Activated CD4-positive, alpha-beta T cell treated with anti-CD3 and anti-CD28 coated beads, Interleukin-10, Interleukin-2, amounts not matched to agents 100 ng/mL and 50 ng/mL, durations not matched to agents 16 hours and 8 hours (primary cell): ENCODE measurements at places on chromosomes 11 and 22.

DNA sequence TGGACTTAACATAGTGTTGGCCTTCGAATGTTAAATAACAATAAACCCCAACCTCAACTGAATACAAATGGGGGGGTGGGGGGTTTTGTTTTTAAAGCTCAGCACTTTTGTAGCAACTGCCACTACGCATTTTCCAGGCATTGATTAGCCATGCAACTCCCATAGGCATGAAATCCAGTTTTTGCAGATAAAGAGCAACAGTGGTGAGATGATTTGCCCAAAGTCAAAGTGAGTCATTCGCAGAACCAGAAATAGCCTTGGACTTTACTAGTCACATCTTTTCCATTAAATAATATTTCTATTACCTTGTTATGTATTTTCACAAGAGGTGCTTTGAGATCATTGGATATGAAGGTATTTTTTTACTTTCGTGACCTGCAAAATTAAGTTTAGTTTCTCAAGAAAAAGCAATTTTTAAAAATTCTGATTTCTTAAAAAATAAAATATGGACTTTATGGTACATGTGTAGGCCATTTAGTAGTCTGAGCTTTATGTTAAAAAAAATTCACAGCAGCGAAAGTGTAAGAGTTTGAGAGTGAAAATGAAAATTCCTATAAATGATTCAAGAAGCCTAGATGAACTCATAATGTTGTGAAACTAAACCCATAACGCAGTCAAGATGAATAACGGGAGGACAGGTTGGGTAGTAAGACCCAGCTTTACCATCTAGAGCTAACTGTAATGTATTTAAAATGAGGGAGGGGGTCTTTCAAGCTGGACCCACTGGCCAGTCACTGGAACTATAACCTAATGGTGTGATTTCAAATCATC lies 1.9 kb upstream of the PHF21A start:
- peak; percentile 32 for DNase-seq

- no peak for DNase-seq
Measured at GRCh38 chr22:38685761-38686160, 4.0 kb downstream of the TOMM22 start.

DNA sequence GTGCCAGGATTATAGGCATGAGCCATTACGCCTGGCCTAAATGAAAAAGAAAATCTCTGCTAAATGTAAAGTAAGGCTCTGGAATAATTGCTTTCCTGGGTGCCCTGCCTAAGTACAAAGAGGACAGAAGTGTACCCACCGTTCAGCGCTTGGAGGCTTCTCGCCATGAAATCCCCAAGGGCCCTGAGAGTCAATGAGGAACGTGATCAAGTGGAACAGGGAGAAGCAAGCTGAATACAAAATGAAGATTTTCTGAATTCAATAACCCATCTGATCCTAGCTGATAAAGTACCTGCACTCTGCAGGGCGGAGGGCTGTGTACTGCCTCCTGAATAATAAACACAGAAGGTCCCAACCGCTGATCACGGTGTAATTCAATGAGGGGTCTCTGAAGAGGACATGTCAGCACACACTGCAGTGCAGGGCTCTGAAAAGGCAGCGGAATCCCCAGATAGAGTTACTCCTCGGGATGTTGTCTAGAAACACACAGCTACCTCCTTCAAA lies 97.7 kb downstream of the ABTB2 start:
- DNase-seq, result no peak

DNA sequence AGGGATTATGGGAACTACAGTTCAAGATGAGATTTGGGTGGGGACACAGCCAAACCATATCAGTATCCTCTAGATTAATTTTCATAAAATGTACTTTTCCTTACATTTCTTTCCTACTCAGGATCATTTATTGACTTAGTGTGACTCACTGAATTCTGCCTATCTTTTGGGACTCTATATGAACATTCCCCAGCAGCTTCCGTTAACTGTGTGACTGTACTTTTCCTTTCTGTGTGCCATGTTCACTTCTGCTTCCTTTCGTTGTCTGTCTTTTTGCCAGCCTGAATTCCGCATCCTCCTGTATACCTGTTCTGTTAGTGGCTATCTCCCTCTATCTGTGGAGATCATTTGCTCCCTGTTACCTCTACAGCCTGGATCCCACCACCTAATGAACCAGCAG lies 48.8 kb downstream of the SPECC1L start:
- DNase-seq, result no peak

DNA sequence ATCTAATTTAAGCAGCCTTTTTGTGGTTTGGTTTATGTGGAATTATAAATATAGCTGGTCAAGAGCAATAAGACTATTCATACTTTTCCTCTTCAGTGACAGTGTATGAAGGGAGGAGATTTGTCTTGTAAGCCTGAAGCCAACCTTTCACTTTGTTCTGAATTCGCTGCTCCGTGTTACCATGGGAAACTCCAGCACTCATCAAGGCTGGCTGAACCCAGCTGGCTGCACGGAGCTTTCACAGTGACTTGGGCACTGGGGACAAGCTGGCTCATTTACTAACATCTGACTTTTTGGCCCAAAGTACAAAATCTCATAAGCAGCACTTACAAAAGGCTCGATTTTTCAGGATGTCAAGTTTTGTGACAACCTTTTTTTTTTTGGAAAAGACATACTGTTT lies 120.4 kb upstream of the GRIA4 start:
- DNase-seq, result no peak

GRCh38 chr11:64753380-64754123 lies 6.2 kb downstream of the PYGM start:
- DNase-seq, result no peak

DNA sequence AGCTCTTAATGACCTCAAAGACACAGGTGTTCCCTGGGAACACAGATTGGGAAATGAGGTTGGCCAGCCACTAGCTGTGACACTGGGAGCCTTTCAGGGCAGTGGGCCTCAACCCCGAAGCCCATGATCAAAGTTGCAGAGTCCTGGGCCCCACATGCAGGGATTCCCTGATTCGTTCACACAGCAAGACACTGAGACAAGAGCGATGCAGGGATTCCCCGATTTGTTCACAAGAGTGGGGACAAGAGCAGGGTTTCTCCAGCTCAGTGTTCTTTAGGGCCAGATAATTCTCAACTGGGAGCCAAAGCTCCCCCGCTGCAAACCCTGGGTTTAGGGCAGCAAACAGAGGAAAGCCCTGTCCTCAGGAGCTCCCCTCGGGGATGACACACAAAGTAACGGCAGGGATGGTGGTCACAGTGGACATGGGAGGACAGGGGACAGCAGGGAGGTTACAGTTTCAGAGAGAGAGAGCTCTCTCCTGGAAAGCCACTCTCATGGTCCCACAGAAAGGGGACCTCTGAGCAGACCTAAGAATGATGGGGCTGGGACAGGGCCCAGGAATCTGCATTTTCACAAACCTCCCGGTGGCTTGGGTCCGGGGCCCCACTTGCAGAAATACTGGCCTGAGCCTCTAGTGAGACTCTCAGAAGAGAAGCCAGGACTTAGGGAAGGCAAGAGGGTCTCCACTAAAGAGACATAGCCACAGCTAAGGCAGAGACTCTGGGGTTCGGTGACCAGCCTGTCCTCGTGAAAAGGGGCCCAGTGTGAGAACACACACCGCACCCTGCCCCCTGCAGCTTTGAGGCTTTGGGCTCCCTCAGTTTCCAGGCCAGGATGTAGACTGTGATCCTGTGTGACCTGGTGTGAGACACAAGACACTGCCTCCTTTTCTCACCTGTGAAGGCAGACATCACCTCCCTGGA lies 7.4 kb upstream of the GNAZ start:
- DNase-seq, result no peak

- no peak for DNase-seq
Measured at GRCh38 chr11:6635082-6635932, 16.1 kb upstream of the TPP1 start.

GRCh38 chr11:3222941-3223915 lies 4.6 kb upstream of the MRGPRG start:
- DNase-seq, result no peak

GRCh38 chr11:112632866-112633505 lies 328.2 kb upstream of the NCAM1 start:
- no peak for DNase-seq

GRCh38 chr11:3723014-3723708 lies 52.0 kb upstream of the CHRNA10 start:
- peak; percentile 26 for DNase-seq

DNA sequence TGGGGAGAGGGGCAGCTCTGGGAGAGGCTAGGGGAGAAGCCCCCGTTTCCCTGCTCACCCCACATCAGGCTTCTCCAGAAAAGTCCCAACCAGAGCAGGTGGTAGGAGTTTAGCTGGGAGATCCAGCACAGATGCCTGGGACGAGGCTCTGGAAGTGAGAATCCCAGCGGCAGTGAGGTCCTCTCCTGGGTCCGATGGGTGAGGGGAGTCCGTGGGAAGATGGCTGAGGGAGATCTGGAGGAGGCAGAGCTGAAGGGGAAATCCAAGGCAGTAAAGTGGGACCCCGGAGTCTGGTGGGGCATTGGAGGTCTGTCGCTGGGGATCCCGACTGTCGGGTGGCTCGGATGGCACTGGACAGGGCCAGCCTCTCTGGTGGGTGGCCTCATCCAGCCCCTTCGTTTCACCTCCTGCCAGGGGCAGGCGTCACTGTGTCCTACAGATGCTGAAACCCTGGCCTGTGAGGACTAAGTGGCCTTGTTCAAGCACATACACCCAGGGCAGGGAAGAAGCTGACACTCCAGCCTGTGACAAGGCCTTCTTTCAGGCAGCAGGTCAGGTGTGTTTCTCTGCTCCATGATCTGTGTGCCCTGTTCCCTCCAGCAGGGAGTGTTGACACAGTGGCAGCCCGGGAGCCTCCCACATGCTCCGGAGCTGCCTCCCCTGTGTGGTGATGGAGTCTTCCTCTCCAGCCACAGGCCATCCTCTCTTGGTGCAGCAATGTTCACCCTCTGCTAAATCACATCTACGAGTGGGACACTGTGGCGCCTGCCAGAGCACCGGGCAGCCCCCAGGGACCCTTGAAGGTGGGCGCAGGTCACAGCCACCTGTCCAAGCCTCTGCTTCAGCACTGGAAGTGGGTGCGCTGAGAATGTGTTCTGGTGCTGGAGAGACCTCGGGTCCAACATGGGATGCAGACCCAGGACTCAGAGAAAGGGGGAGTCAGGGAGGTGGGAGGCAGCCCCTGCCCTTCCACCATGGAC lies 850.8 kb downstream of the BRD1 start:
- DNase-seq, result no peak

DNA sequence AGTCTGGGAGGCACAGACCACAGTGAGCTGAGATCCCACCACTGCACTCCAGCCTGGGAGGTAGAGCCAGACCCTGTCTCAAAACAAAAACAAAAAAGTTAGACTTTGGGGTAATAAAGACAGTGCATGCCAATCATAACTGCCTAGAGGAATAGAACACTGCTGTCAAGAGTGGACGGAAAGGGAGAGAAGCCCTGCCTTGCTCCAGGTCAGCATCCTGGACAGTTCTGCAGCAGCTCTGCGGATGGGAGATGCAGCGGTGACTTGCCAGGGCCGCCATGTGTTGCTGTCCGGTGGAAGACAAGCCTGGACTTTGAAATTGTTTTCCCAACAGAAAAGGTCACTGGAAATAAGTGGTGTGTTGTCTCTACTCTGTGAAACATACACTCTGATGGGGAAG lies 618.2 kb downstream of the TBC1D22A start:
- DNase-seq, result no peak

- peak; percentile 65 for DNase-seq
Measured at GRCh38 chr22:32985899-32986765, 72.0 kb downstream of the SYN3 start.

- no peak for DNase-seq
Measured at GRCh38 chr11:69491071-69492031, 9.9 kb downstream of the LINC01488 start.

- no peak for DNase-seq
Measured at GRCh38 chr11:131463649-131464425, 93.4 kb downstream of the NTM start.

DNA sequence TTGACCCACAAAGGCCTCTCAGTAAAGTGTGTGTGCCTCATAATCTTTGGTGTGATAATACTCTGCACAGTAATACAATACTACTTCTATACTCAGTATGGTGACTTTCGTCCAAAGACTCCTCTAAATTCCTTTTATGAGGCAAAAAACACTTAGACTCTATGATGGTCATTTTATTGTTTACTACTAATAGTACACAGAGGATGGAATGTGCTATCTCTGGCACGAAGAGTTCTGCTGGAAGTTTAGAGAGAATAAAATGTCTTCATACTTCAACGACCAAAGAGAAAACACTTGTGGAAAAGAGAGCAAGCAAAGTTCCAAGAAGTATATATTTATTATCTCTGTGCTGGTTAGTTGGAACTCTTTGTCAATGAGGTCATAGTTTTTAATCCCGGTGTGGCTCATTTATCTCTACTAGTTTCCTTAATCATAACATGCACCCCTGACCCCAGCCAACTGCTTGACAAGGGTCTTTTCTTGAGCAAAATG lies 7.5 kb upstream of the CSTF3 start:
- DNase-seq, result no peak

DNA sequence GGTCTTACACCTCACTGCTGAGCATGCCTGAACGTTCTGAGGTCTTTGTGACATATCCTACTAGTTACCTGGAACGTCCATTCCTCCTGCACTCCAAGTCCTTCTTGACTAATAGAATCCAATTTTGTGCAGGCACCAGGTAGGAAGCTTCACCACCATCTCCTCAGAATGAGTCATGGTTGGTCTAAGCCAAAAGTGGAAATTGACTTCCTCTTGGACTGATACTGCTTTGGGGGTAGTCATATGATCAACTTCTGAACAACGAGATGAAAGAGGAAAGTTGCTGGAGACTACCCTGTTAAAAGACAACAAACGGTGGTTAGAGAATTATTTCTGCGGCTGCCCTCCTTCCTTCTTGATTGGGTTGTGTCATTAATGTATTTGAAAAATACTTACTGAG lies 374.2 kb upstream of the LARGE1 start:
- DNase-seq, result no peak

DNA sequence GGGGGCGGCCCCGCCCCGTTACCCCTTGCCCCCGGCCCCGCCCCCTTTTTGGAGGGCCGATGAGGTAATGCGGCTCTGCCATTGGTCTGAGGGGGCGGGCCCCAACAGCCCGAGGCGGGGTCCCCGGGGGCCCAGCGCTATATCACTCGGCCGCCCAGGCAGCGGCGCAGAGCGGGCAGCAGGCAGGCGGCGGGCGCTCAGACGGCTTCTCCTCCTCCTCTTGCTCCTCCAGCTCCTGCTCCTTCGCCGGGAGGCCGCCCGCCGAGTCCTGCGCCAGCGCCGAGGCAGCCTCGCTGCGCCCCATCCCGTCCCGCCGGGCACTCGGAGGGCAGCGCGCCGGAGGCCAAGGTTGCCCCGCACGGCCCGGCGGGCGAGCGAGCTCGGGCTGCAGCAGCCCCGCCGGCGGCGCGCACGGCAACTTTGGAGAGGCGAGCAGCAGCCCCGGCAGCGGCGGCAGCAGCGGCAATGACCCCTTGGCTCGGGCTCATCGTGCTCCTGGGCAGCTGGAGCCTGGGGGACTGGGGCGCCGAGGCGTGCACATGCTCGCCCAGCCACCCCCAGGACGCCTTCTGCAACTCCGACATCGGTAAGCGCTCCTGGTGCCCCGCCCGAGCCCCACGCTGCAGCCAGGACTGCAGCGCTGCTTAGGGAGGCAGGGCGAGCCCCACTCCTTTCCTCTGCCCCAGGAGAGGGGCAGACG lies at the start of gene TIMP3:
Gene TIMP3 (plus strand): TSS at position 169 of the 700 bp plus-strand sequence. CDS start 297 bp downstream, at position 466.
- peak; percentile 11 for DNase-seq

- no peak for DNase-seq
Measured at GRCh38 chr11:121352251-121352891, 59.8 kb downstream of the SC5D start.

GRCh38 chr11:6771926-6772893 lies at the start of gene OR2AG2:
TSS of gene OR2AG2 (minus strand) at chr11:6771976. CDS start at chr11:6768957, 3,019 bp downstream.
- DNase-seq, result no peak

GRCh38 chr11:104337273-104337672 lies 173.3 kb upstream of the PDGFD start:
- DNase-seq, result no peak

- no peak for DNase-seq
Measured at GRCh38 chr11:112949781-112950575, 11.2 kb upstream of the NCAM1 start.
